ENCODE measurements at places on chromosomes 5 and 9.

GRCh38 chr5:171755354-171755821, 30.2 kb upstream of the SMIM23 start:
- DNase-seq: no peak

DNA sequence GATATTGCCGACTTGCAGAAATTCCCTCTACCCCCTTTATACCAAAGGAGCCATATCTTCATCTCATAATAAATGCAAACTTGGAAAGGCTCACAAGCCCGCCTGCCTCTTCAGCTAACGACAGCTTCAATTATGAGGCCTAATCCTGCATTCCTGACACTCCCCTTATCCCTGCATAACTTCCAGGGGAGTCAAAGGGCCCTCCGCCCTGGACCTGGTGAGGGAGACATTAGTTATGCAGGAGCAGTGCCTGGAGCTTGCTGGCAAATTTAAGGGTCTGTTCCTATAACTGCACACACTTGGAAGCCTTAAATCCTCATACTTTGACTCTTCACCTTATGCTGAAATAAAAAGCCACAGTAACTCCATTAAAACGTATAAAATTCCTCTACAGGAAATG, 617.9 kb downstream of the BNC2 start:
- no peak for DNase-seq

DNA sequence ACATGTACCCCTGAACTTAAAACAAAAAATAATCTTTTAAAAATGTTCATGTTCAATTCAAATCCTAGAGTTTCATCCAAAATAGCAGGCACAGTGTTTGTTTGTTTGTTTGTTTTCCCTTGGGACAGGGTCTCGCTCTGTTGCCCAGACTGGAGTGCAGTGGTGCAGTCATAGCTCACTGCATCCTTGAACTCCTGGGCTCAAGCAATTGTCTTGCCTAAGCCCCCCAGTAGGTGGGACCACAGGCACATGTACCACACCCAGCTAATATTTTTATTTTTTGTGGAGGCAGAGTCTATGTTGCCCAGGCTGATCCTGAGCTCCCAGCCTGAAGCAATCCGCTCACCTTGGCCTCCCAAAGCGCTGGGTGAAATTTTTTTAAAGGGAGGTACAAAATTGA, 5.0 kb upstream of the POLR1E start:
- DNase-seq: no peak

DNA sequence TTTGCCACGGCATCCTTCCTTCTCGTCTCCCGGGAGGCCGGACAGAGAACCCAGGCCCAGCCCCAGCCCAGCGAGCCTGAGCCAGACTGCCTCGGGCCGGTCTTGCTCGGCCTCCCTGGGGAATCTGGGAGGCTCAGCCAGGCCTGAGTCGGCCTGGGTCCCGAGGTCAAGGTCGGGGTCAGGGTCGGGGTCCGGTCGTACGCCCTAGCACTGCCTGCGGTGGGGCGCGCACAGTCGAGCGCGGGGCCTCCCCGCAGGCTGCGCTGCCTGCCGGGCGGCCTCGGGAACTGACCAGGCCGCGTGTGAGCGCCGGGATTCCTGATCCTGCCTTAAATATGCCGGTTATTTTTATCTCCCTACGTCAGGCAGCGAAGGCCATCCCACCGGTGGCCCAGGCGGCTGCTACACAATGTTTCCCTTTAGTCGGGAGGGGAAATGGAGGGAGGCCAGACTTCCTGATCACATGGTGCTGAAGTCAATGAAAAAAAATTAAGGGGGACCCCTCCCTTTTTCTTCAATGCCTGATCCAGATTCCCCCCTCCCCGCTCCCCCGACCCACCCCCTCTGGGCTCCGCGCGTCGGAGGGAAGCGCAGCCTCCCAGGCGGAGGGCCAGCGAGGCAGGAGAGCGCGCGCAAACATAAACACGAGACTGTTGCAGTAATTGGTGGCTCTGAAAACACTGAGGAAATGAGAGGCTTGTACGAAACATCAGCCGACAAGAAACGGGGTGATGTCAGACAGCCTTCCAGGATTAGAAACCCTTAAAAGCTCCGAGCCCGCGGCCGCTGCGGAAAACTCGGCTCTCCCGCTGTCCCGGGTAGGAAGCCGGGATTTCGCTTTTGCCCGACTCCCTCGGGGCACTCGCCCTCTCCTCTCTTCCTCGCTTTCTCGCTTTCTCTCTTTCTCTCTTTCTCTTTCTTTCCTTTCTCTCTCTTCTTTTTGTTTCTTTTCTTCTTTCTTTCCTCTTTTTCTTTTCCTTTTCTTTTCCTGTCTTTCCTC, 148.2 kb upstream of the KLF4 start:
- DNase-seq: no peak

GRCh38 chr5:9564752-9565151, 18.9 kb upstream of the SEMA5A start:
- no peak for DNase-seq

DNA sequence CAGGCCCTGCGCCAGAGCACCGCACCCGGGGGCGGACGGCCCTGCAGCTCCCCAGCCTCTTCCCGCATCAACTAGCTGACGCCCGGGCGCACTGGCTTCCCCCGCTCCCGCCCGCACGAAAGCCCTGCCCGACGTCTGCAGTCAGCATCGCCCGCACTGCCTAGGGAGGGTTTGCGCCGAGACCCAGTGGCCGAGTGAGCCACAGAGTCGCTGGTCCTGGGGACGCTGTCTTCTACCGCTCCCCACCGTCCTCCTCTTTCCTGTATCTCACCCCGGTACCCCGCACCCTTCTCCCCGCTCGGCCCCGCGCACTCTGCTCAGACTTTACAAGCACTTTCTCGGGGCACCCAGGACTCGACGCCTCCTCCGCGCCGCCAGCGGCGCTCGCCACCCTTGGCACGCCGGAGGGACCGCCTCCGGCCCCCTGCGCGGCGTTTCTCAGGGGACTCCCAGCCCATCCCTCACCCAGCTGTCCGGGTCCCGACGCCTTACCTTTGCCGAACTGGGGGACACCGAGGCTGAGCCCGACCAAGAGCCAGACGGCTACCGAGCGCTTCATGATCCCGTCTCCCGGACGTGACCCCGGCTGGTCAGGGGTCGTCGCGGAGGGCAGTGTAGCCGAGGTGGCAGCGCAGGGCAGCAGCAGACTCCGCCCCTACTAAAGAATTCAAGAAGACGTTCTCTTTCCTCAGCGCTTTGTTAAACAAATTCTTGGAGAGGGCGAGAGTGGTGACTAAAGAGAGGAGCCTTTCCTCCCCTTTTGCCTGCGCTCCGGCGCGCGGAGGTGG, 670 bp downstream of the EDIL3 start:
- DNase-seq: no peak

GRCh38 chr5:55159763-55160492, at the start of gene GPX8:
TSS of gene GPX8 (plus strand) at chr5:55160171. CDS start at chr5:55160193, 22 bp downstream.
- DNase-seq: no peak

GRCh38 chr5:85906460-85906859, 711.3 kb upstream of the COX7C start:
- no peak for DNase-seq

- no peak for DNase-seq
These were observed 5.8 kb downstream of the C5orf58 start for GRCh38 chr5:170238456-170239196.

- no peak for DNase-seq
These were observed 885 bp upstream of the TMEM252 start for GRCh38 chr9:68541568-68541967.

- DNase-seq: peak; percentile 13
These were observed 1.0 kb downstream of the AQP3 start for GRCh38 chr9:33446240-33446945.

GRCh38 chr5:60334281-60334713, 365.7 kb downstream of the DEPDC1B start:
- no peak for DNase-seq

GRCh38 chr9:76880210-76880609, 25.7 kb downstream of the PRUNE2 start:
- no peak for DNase-seq

- DNase-seq: no peak
These were observed 540.2 kb upstream of the ZNF462 start for GRCh38 chr9:106322706-106323245.

- DNase-seq: no peak
These were observed 449.9 kb downstream of the PRELID2 start for GRCh38 chr5:145385276-145385675.

DNA sequence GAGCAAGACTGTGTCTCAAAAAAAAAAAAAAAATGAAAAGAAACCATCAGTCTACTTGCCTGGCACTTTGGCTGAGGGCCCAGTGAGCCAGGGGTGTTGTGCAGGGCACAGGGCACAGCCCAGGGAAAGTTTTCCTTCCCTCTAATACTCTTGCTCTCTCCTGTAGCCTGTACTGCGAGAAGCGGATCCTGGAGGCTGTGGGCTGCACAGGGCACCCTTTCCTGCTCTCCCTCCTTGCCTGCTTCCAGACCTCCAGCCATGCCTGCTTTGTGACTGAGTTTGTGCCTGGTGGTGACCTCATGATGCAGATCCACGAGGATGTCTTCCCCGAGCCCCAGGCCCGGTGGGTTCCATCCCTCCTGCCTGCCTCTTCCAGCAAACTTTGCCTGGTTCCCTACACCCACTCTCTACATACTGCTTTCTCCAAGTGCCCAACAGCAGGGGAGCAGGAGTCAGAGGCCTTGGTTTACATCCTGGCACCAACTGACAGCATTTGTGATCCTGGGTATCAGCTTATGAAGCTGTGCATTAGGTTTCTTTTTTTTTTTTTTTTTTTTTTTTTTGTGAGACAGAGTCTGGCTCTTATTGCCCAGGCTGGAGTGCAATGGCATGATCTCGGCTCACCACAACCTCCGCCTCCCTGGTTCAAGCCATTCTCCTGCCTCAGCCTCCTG, 7.2 kb downstream of the ZDHHC12 start:
- no peak for DNase-seq

DNA sequence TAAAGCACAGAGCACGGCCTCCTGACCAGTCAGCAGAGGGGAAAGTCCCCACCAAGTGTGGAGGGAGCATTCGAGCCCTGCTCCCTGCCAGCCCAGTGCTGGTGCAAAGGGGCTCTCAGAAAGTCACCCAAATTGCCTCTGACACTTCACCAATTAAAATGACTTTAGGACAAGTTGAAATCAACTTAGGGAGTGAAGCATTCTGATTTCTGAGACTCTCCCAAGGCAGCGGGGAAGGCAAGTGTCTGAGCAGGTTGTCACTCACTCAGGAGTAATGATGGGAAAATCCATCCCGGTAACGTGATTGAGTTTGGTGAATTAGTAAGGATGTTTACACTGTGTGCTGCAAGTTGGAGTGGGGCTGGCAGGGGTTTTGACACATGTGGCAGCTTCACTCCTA, 73.7 kb downstream of the PCDH1 start:
- no peak for DNase-seq

DNA sequence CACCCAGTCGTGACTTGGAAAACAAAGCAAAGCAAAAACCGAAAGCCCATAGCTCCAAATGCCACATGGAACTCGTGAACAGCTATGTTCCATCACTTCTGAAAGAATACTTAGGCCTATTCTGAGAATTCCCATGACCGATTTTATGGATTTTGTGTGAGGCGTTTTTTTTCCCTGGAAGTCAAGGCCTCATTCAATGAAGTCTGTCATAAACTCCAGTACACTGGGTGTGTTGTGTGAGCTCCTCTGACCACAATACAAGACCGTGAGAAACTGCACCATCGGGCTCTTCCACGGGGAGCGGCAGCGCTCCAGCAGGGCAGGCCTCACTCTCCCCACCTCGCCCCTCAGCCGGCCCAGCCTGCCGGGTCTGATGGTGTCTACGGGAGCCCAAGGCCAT, 209.5 kb downstream of the FANCC start:
- DNase-seq: no peak

DNA sequence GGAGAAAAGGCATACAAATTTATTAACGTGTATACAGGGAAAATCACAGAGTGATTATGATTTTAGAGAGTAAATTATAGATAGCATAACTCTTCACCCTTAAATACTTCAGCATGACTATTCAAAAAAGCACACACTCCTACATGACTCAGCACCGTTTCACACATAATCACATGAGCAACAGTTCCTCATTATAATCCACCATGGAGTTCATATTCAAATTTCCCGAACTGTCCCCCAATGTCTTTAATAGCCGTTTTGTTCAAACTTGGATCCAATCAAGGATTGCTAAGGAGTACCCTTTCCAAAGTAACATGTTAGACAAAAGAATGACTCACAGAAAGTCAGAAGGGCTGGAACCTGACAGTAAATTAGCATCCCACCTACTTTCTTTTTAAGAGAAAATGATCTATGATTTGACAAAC, 32.1 kb downstream of the RAPGEF1 start:
- DNase-seq: no peak

DNA sequence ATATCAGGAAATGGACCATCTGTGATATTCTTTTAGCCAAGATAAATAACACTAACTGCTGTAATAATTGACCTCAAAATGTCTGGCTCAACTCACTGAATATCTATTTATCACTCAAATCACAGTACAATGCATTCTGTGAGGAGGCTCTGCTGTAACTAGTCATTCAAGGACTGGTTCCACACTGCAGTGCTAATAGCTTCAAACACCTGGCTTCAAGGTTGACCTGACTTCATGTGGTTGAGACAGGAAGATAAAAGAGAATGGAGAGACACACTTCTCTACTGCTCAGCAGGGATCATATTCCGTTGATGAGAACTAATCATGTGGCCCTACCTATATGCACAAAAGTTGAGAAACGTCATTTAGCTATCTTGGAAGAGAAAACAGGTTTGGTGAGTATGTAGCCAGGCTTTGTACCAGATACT, 3.4 kb upstream of the RHOBTB3 start:
- no peak for DNase-seq

- DNase-seq: no peak
These were observed 12.2 kb downstream of the CXXC5 start for GRCh38 chr5:139660105-139660922.

DNA sequence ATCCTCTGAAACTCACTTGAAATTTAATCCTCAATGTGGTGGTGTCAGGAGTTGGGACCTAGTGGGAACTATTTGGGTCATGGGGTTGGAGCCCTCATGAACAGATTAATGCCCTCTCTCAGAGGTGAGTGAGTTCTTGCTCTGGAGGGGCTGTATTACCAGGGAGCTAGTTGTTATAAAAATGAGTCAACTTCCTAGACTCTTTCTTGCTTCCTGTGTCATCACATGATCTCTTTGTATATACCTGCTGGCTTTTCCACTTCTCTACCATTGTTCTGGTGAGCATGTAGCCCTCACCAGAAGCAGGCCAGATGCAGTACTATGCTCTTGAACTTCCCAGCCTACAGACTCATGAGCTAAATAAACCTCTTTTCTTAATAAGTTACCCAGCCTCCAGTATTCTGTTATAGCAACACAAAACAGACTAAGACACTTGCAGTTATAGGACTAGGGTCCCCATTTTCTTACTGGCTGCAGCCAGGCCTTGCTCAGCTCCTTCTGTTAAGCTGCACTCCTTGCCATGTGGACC, 127.5 kb downstream of the SUSD1 start:
- DNase-seq: no peak

- no peak for DNase-seq
These were observed 594.5 kb downstream of the PDE4D start for GRCh38 chr5:59299006-59299405.

DNA sequence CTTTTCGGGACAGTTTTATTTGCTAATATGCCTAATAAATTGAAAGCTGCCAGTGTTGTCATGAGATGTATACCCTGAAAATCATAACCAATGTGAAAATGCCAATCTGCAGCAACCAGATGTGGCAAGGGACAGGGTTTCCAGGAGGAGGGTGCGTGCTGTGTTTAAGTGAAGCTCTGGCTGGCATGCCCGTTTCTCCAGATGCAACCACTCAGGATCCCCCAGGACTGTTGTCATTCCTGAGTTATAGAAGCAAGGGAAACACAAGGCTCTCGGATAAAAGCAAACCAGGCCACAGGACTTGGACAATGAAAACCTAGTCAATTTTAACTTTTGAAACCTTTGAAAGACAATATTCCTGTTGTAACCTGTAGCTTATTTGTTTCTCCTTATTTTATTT, 360.2 kb downstream of the SLIT3 start:
- no peak for DNase-seq
